Adrenal gland (tissue), 19 donors: ENCODE measurements at places on chromosomes 16 and 17. TPM values are rescaled to one million over a fixed set of nuclear protein-coding genes. Genes with fewer than 3 reads are reported as not detected.
A peak's percentile ranks its signal among the peaks of the same experiment; 100 is the strongest.

GRCh38 chr17:42399948-42400843 lies 12.0 kb upstream of the STAT3 start:
- DNase-seq = no peak

GRCh38 chr16:10983159-10983558 lies 38.8 kb downstream of the CLEC16A start:
- no peak for DNase-seq

GRCh38 chr16:54297154-54297553 lies 10.6 kb upstream of the IRX3 start:
- DNase-seq = no peak

GRCh38 chr17:68344701-68345136 lies 53.4 kb downstream of the ARSG start:
- DNase-seq = no peak

DNA sequence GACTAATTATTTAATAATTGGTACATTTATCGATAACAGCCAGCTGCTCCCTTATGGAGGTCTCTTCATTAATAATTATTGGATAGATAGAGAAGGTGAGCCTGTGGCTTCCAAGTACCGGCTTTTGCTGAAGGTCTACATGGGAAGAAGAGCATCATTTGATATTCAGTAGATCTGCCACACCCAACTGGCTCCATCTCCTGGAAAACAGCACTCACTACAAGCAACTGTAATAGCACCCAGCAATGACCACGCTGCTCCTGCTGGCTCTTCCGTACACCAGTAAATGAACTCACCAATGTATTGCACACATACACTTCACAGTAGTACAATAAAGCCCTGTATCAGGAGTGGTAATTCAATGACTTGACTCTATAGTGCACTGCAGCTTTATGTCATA lies 19.5 kb downstream of the MARVELD3 start:
- no peak for DNase-seq

DNA sequence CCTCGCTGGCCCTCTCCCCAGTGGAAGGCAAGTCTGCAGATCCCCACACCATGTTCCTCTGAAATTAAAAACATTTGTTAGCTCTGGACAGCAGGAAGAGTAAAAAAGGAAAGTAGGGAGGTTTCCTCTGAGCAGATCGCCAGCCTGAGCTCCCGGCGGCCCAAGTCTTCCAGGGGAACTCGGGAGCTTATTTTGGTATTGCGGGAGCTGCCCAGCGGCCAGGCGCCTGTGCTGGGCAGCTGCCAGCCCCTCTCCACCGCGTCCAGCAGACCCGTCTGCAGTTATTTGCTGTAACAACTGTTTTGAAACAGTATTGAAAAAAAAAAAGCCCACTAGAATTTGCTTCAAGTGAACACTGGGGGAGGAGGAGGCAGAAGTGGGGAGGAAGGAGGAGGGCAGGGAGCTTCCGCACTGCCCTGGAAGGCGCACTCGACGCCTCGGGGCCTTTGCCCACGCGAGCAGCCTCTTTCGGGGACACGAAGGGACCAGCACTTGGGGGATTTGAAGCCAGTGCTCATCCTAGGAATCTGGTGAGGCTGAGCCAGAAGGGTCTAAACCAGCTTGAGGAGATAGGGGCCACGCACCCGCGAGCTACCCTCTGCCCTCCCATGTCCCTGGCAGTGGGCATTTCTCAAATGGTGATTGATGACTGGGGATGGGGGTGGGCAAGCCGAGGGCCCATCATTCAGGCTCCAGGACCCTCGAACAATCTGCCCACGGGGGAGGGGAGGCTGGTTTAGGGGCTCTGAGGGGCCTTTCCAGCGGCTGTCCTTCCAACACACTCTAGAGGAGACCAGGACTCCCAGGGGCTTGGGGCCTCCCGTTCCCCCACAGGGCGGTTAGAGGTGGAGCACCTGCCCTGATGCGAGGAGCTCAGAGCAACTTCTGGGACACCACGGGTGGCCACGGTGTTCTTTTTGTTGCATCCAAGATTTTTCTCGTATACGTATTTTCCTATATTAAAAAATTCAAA lies 3.0 kb upstream of the BAHCC1 start:
- no peak for DNase-seq

DNA sequence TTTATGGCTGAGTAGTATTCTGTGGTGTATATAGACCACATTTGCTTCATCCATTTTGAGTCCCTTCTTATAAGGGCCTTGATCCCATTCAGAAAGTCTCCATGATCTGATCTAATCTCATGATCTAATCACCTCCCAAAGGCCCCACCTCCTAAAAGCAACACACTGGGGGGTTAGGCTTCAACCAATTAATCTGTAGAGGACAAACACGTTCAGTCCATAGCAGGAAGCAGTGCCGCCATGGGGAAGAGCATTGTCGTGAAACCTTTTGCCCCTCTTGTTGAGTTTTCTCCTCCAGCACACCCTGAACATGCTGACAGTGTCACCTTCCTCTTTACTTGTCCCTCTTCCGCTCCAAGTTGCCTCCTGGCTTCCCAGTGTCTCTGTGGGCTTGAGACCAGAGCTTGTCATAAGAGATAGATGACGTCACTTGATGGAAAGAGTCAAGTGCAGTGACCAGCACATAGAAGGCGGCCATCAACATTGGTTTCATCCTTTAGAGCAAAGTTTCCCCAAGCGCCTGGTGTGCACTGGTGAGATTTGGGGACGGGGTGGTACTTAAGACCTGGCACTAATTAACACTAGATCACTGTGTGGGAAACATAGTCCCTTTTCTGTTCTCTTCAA lies 74.1 kb downstream of the PRKCB start:
- DNase-seq = no peak

DNA sequence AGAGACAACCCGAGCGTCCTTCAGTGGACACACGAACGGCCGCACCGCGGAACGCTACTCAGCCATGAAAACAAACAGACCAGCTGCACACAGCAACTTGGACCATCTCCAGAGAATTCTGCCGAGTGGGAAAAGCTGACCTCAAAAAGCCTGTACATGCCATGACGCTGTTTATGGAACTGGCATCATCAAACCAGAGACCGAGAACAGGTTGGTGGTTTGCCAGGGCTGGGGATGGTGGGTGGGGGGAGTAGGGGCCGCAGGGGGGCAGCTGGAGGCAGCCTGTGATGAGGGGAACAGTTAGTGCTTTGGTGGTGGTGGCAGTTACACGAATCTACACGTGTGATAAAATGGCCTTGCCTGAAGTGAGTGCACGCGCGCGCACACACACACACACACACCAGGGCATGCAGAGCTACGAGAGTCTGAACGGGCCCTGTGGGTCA lies 169.8 kb downstream of the LAT start:
- no peak for DNase-seq

- DNase-seq = no peak
Measured at GRCh38 chr16:55662644-55663031, 6.8 kb downstream of the SLC6A2 start.

DNA sequence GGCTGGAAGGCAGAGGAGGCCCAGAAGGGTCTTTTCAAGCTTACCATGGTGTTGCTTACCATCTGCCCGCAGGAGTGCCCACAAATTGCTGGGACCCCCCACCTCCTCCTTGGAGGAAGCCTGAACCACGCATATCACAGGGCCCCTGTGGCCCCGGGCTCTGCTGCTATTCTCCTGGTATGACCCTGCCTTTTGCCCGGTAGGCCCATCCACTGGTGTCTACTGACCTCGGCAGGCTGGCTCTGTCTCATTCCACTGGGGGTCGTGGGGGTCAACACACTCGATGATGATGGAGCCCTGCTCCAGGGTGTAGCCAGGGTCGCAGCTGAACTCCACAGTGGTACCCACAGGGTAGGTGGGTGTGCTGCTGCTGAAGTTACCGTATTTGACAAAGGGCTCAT lies 8.2 kb upstream of the PHF12 start:
- no peak for DNase-seq

- peak; percentile 45 for DNase-seq
Measured at GRCh38 chr16:22677024-22677830, 136.7 kb upstream of the HS3ST2 start.

- DNase-seq = peak; percentile 66
Measured at GRCh38 chr16:20911361-20911760, 10.8 kb downstream of the LYRM1 start.

GRCh38 chr17:72725433-72726068 lies 366.9 kb downstream of the SLC39A11 start:
- DNase-seq = peak; percentile 59

- no peak for DNase-seq
Measured at GRCh38 chr17:6574687-6575595, 18.6 kb upstream of the PITPNM3 start.

GRCh38 chr16:3637371-3637923 lies 17.0 kb upstream of the DNASE1 start:
- DNase-seq = no peak

GRCh38 chr17:33234930-33235685 lies 58.0 kb downstream of the ASIC2 start:
- DNase-seq = peak; percentile 91

DNA sequence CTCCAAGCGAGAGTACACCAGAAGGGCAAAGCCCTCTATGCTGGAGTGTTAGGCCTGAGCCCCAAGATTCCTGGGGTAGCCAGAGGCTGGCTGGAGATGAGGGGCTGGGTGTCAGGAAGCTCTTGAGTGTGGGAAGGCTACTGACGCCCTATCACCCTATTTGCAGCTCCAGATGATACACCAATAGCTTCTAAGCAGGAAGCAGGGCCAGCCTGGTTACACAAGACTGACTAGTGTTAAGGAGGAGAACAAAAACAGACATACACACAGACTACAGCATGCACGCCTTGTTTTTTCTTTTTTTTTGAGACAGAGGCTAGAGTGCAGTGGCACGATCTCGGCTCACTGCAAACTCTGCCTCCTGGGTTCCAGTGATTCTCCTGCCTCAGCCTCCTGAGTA lies 15.9 kb downstream of the POLR3K start:
- peak; percentile 43 for DNase-seq

DNA sequence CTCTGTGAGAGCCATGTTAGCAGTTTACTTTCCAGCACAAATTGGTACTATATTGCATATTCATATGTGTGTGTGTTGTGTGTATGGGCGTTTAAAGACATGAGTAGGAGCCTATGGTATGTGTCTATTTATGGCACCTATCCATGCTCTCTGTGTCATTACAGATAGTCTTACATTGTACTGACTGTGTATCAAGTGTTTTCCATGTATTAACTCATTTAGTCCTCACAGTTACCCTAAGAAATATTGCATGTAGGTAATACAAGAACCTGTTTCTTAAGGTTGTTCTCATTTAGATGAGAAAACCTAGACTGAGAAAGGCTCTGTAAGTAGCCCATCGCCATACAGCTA lies 1.6 kb downstream of the ALG1 start:
- DNase-seq = no peak

- DNase-seq = no peak
Measured at GRCh38 chr17:41658846-41659245, 29.8 kb upstream of the EIF1 start.

- DNase-seq = no peak
Measured at GRCh38 chr16:81651758-81652718, 127.1 kb upstream of the PLCG2 start.

GRCh38 chr17:4293572-4293971 lies 29.8 kb upstream of the ANKFY1 start:
- DNase-seq = no peak

- DNase-seq = no peak
Measured at GRCh38 chr16:17561056-17561455, 90.3 kb upstream of the XYLT1 start.

GRCh38 chr16:78902321-78902720 lies 698.2 kb downstream of the MAF start:
- DNase-seq = peak; percentile 74

GRCh38 chr17:57138956-57139576 lies 54.0 kb downstream of the AKAP1 start:
- DNase-seq = no peak

GRCh38 chr17:80742581-80743180 lies 198.0 kb downstream of the RPTOR start:
- DNase-seq = no peak

DNA sequence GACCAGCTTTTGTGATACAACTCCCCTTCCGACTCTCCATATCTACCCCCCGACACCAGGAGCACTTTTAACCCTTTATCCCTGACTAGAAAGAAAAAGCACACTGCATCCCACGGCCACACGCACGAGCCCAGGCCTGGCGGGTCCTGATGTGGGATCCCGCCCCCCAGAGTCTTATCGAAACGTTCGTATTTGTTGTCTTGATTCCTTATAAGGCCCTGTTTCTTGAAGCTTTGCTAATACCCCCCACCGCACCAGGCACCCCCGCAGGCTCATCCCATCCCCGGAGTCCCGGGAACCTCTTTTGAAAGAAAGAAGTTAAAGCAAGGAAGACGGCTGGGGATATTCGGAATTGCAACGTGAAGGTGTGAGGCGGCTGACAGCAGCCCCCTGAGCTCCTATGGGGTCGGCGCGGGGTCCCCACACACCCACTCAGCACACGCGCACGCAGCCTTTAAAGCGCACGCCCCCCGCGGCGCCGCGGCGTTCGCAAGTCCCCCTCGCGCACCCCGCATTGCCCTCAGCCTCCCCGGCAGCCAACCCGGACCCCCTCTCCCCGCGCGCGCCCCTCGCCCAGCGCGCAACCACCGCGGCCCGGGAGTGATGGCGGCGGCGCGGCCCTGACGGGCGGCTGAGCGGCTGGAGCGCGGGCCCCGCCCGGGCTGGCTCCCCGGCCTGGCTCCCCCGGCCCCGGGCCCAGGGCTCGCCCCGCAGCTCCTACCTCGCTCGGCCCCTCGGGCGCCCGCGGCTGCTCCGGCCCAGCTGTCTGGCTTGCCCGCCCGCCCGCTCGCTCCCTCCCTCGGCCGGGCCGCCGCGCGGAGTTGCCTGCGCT lies 448 bp downstream of the STAT5B start:
- peak; percentile 24 for DNase-seq

GRCh38 chr16:22948058-22948602 lies 134.2 kb downstream of the HS3ST2 start:
- no peak for DNase-seq

Gene KRTAP9-2
- not detected for polyA plus RNA-seq

Gene MBTD1
- 10.5 TPM for polyA plus RNA-seq

Gene ARHGDIG
- 0.40 TPM for polyA plus RNA-seq

Gene SSTR5
- polyA plus RNA-seq = not detected

Gene OTOP3
- polyA plus RNA-seq = not detected

Gene SMIM22
- not detected for polyA plus RNA-seq

Gene ZP2
- polyA plus RNA-seq = not detected

Gene CDT1
- polyA plus RNA-seq = 0.40 TPM

Gene SGCA
- polyA plus RNA-seq = not detected

Gene TP53TG3
- polyA plus RNA-seq = not detected

Gene TMEM238L
- 0.07 TPM for polyA plus RNA-seq

Gene C16orf82
- polyA plus RNA-seq = not detected

Gene CYBA
- polyA plus RNA-seq = 258 TPM

Gene TIMP2
- 50.8 TPM for polyA plus RNA-seq

Gene LLGL2
- 1.2 TPM for polyA plus RNA-seq

Gene CD300A
- 8.5 TPM for polyA plus RNA-seq

Gene KRTAP4-3
- not detected for polyA plus RNA-seq
